ENCODE measurements at places on chromosomes 16 and 17.

- DNase-seq: no peak
Observed at GRCh38 chr17:66920950-66921349, 43.6 kb upstream of the CACNG4 start.

- no peak for DNase-seq
Observed at GRCh38 chr17:49370971-49371834, 9.2 kb upstream of the ZNF652 start.

DNA sequence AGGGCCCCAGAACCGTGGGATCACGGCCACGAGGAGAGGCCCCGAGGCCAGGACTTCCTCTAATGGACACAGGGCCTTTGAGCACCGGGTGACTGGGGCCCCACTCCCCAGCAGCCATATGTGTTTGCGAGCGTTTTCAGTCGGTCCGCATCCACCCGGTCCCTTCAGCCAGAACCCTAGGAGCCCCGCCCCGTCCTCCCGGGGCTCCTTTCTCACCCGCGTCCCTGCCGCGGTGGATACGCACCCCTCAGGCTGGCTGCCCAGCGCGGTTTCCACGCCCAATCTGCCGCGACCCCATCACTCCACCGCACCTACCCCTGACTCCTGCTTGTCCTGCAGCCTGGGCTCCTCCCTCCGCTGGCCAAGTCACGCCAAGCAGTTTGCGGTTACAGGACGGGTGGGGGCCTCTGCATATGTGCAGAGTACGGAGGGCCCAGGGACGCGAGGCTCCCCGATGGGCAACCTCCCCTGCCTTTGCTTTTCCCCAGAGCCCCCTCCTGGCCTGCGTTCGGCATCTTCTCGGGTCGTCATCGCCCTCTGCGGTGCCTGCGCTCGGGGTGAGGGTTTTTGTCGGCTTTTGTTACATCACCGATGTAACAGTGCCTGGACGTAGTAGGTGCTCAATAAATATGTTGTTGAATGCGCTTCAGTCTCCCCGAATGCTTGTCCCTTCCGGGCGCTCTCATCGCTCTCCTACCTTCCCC is 1.0 kb upstream of the TTYH2 start:
- DNase-seq: no peak

- DNase-seq: no peak
Observed at GRCh38 chr16:68629351-68629910, 15.7 kb upstream of the CDH3 start.

DNA sequence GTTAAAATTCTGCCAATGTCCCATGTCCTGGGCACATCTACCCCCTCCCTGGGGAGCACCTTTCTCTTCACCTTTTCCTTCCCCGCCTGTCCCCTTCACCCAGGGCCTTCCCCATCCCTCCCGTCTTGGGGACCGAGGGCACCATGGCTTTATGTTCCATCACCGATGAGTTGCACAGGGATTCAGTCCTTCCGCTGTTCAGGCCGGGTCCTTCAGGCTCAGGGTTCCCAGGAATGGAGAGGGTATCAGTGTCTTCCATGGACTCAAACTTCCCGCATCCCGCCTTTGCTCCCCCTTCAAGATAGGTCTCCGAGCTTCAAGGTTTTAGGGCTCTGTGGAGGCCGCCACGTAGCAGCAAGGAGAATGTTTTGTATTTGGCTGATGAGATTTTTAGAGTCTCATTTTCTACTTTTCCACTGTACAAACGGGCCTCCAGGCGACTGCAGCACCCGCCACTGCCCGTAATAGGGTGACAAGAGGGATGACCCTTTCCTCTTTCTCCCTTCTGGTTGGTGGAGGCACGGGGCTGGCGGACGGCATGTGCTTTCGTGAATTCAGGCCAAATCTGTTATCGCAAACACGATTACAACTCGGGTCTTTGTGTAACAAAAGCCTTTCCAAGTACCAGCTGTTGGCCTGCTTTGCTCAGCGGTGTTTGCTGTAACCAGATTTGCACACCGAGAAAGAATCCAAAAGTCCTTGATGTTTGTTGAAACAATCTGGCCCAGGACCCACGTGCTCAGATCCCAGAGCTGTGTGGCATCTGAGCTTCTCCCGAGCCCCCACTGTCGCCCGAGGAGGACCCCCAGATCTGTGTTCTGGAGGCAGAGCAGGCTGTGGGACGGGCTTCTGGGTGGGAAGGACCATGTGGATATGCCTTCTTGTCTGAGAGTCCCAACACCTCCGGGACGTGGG is 236.3 kb downstream of the SEC14L1 start:
- no peak for DNase-seq

GRCh38 chr16:69703638-69704037 is 22.7 kb downstream of the NQO1 start:
- DNase-seq: no peak

GRCh38 chr16:86491640-86492023 is 18.7 kb upstream of the FOXF1 start:
- no peak for DNase-seq

DNA sequence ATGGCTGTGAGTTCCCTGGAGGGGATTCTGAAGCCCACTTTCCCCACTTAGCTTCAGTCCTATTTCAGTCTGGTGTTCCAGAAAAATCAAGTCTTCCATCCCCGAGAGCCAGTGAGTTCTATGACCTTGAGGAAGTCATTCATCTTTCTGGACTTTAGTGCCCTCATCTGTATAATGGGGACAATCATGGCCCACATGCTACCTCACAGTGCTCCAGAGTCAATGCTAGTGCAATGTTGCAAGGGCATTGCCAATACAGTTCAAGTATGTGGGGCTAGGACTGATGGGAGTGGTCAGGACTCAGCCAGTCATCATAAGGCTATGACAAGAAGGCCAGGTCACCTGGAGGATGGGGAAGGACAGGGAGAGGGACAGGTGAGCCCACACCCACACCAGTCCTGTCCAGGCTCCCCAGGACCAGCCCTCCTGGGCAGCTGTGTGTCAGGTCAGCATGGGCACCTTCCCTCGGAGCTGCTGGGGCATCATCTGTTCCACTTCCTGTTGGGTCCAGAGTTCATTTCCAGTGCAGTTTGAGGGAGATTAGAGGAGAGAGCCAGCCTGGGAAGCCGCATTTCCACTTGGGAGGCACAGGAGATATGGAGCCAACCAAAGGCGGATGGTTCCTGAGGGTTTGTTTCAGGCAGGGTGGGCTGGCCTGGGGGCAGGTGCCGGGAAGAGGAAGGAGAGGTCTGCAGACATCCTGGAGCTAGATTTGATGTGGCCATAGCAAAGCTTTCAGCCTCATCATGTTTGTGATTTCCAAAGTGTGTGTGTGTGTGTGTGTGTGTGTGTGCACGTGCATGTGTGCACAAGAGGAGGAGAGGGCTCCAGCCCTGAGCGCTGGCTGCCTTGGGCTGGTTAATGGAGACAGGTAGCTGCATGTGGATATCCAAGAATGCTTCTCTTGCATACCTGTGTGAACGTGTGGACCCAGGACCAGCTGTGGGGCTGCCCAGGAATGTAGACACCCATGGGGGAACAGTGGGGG is 3.9 kb upstream of the WNT9B start:
- no peak for DNase-seq

DNA sequence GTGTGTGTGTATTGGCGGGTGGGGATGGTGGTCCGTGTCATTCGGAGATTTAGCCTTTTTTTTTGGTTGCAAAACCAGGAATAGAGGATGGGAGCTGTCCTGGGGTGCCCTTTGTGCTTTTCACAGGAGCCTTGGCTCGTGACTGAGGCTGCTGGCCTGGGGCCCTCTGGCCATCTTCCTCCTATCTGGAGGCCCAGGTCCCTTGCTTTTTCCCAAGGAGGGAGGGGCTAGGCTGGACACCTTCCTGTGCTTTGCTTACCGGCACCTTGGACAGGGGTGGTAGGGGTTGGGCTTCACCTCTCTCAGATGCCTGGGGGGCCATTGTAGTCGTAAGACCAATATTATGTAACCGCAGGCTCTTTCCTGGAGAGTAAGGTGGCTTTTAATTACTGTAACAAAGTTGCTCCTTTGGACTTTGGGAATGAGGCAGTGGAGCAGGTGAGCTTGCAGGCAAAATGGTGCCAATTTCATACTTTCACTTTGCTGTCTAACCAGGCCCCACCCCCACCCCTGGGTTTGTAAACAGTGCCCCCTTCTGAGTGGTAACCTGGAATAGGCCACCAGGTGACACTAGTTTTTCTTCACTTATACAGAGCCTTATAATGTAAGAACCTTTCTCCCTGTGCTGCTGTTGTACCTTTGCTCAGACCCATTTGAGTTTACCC is 1.2 kb downstream of the DYNLL2 start:
- DNase-seq: peak; percentile 32

- no peak for DNase-seq
Observed at GRCh38 chr17:20022701-20023100, 13.5 kb downstream of the SPECC1 start.

DNA sequence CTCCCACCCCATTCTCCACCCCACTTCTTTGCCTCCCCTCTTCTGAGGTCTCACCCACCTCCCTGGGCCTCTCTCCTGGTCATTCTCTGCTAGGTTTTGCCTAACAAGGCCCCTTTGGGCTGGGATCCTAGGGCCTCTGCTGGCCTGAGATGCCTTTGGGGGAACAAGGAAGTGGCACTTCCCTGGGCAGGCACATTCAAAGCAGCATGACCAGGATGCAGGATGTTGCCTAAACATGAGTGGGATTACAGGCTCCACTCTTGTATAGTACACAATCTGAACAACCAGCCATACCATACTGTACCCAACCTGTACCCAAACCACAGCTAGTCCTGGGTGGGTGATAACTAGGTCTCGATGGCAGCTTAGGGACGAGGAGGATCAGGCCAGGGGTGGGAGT is 9.0 kb downstream of the GALK1 start:
- no peak for DNase-seq

DNA sequence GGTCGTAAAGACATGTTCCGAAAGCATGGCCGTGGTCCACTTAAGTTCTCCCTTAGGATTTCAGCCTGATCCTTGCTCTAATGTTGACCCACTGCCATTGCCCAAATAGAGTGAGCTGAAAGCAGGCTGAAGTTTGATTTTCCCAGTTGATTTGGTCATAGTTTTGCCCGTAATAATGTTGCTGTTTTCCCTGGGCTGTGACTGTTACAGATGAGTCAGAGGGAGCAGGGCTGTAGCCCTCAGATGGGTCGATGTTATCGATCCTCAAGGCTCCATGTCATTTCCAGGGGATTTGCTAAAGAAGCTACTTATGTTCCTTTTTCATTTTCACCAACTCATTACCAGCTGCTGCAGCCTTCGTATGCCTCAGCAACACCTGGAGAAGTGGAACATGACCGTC is 169.0 kb upstream of the ZFHX3 start:
- no peak for DNase-seq

- DNase-seq: no peak
Observed at GRCh38 chr16:65414284-65414984, 292.6 kb upstream of the CDH11 start.

DNA sequence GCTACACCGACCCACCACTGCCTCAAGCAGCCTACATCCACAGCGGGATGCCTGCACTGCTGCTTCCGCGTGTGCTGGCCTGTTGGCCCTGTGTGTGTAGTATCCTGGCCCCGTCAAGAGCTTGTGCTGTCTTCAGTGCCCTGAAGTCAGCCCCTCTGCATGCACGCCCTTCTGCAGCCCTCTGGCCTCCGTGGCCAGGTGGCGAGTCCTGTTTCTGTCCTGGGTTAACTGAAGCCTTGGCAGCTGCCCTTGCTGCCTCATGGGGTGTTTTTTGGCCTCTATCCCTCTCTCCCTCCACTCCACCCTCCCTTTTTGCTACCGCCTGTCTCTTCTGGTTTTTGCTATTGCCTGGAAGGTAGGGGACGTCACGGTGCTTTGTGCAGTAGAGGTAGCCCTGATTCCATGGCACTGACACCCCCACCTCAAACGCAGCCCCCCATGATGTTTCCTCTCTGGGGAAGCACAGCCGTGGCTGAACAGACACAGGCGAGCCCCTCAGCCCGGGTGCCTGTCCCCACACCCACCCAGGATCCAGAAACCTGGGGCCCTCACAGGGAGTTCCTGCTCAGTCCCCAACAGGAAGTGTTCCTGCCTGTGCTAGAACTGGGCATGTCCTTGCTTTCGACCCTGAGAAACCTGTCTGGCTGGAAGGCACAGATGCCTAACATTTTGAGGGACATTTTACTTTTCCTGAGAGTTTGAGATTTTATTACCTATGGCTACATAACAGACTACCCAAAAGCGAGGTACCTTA is 18.8 kb upstream of the AMZ2 start:
- DNase-seq: no peak

DNA sequence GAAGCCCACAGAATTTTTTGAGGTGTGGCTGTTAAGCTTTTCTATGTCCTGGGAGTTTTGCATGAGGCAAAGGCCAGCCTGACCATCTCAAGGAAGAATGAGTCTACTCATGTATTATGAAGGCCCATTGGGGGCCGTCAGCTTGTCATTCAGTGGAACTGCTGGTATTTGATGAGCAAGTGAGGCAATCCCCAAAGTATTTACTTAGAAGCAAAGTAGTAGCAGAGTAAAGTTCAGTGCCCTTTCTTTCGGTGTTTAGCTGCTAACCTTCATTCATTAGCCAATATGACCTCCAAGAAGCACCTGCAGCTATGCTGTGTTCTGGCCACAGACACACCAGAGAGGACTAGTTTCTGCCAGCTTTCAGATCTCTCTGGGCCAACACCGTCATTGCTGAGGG is 80.2 kb downstream of the RPA1 start:
- no peak for DNase-seq

DNA sequence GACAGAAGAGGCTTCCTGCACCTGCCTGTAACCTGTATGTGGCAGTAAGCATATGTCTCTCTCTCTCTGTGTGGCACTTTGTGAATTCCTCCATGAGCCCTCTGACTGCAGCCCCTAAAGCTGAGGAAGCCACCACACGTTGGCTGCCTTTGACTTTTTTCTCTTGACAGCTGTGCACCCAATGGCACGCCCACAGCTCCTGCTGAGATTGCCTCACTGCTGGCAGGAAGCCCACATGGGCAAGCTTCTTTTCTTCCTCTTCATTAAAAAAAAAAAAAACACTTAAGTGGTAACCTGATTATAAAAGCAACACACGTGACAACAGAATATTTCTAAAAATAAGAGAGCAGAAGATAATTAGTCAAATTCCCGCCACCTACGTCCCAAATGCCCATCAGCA is 34.0 kb upstream of the PIRT start:
- no peak for DNase-seq

DNA sequence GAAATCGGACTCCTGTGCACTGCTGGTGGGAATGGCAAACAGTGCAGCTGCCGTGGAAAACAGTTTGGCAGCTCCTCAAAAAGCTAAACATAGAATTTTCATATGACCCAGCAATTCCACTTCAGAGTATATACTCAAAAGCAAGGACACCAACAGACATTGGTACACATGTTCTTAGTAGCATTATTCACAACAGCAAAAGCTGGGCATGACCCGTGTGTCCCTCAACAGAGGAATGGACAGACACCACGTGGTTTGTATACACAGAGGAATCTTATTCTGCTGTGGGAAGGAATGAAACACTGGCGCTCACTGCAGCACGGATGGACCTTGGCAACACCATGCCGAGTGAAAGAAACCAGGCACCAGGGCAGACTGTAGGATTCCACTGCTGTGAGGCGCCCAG is 16.0 kb downstream of the NPTX1 start:
- no peak for DNase-seq

DNA sequence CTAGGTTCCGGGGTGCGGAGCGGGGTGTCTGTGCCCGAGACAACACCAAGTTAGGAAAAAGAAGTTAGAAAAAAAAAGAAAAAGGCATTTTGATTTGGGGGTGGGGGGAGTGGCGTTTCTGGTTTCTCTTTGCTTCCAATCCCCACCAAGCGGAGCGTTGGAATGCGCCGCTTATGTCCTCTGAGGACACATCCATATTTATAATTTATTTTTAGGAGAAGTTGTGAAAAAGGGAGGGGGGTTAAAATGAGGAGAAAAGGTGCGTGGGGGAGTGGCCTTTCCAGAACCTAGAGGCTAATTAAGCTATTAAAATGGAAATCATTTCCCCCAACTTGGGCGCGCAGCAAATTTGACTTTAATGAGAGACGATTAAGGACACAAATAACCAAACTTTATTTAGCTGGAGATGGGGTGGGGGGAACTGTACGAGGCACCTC is 232.1 kb downstream of the MRTFB start:
- no peak for DNase-seq

- no peak for DNase-seq
Observed at GRCh38 chr17:39751016-39751543, 13.3 kb downstream of the GRB7 start.
